ENCODE measurements at places on chromosomes 5 and 9. TPM values are rescaled to one million over a fixed set of nuclear protein-coding genes. Genes with fewer than 3 reads are reported as not detected.

Gene MPDZ
- 41.6 TPM for total RNA-seq

DNA sequence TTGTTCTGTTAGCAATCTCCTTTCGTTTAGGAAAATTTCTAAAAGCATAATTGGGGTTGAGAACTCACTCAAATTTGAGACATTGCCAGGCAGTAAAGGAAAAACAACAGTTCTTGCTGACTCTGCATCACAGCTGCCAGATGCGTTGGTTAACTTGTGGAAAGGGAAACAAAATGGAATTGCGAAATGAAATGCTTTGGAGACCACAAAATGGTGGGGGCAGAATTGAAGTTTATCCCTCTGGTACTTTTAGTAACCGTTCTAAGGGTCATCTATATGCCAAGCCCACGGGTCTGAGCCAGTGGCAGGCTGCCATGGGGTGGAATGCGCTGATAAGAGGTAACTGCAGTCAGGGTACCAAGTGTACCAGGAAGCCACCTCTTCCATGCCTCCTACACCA is 28.6 kb upstream of the SELENOP start:
- no peak for DNase-seq

- no peak for DNase-seq
Measured at GRCh38 chr5:134736173-134736812, 2.1 kb upstream of the CAMLG start.

- DNase-seq, result no peak
Measured at GRCh38 chr9:77679661-77680368, 31.7 kb upstream of the GNA14 start.

- DNase-seq, result no peak
Measured at GRCh38 chr5:11588803-11589202, 315.4 kb downstream of the CTNND2 start.

Gene GRHPR
- total RNA-seq, result 162 TPM

DNA sequence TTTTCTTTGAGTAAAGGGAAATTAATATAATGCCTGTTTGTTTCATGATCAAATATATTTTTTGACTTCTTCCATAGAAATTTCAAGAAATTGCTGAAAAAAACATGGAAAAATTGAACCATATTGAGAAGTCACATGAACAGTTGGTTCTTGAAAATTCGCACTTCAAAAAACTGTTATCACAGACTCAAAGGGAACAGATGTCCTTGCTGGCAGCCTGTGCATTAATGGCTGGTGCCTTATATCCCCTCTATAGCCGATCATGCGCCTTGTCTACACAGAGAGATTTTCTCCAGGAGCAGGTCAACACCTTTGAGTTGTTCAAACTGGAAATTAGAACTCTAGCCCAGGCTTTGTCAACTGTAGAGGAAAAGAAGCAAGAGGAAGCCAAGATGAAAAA is 191.4 kb downstream of the CCDC171 start:
- DNase-seq, result no peak
